ENCODE measurements at places on chromosomes 16 and 17.

DNA sequence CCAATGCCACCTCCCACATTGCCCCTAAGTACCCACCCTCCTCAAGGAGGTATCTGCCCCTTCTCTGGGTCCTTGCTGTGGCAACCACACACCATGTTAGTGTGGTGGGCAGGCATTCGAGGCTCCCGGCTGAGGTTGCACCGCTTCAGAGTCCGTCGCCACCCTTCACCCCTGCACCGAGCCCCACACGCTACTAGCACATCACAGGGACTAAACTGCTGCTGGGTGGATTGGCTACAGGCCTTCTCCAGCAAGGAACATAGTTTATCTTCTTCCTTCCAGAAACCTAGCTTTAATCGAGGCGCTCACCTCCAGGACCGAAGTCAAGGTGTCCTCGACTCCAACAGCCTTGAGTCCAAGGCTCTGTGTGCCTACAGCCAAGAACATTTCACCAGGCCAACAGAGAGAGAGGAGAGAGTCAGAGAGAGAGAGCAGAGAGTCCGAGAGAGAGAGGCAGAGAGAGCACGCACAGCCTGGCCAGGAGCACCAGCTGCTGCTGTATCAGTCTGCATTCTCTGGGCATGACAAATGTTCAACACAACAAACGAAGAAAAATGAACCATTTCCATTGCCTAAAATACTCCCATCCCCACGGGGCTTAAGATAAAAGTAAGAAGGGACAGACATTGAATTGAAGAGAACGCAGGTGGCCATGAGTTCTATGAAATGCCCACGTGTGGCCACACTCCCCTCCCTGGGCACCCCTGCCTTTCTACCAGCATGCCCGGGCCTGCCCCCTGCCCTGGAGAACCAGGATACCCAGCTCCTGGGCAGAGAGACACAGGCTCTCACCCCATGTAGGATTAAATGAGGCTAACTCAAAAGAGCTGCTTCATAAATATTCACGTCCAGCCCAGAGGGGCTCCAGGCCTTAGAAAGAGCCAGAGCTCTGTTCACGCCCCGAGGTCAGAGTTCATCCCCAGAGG lies 94.9 kb downstream of the RBFOX3 start:
- DNase-seq: no peak

DNA sequence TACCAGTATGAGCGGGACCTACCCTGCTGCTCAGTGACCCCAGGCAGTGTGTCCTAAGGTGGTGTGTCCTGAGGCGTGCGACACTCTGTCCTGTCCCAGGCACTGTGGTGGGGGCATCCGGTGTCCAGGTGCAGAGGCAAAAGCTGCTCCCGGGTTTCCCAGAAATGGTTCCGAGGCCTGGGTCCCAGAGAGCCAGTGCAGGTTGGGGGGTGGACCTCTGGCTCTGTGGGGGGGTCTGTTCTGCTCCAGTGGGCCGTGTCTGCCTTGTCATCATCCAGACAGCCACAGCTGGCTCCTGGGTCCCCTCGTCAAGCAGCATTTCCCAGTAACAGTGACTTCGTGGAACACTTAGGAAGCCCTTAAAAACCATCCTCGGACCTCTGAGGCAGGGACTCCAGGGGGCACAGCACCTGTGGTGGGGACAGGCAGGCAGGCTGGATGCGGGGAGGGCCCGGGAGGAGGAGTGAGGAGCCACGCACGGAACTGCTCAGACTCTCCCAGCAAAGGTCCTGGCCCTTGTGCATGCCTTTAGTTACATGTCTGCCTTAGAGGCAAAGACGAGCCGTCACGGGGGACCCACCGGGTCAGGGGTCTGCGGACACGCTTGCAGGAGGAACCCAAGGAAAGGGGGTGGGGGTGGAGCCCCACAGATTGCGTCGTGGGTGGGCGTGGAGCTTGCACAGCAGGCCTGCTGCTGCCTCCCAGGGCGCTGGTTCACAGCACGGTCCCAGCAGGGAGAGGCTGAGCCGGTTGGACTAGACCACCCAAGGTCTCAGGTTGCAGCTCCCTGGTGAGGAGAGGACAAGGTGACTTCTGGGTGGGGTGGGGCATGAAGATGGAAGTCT lies 5.6 kb downstream of the SLC16A3 start:
- DNase-seq: no peak

GRCh38 chr17:66562119-66562518 lies 259.7 kb downstream of the PRKCA start:
- no peak for DNase-seq

GRCh38 chr17:32551186-32551955 lies 64.6 kb downstream of the CDK5R1 start:
- no peak for DNase-seq

- DNase-seq: no peak
Observed at GRCh38 chr16:89422527-89422904, 67.8 kb downstream of the ANKRD11 start.

- DNase-seq: no peak
Observed at GRCh38 chr16:23148166-23148512, 1.1 kb downstream of the USP31 start.

- DNase-seq: no peak
Observed at GRCh38 chr17:4490109-4490591, 8.5 kb upstream of the SPNS2 start.

DNA sequence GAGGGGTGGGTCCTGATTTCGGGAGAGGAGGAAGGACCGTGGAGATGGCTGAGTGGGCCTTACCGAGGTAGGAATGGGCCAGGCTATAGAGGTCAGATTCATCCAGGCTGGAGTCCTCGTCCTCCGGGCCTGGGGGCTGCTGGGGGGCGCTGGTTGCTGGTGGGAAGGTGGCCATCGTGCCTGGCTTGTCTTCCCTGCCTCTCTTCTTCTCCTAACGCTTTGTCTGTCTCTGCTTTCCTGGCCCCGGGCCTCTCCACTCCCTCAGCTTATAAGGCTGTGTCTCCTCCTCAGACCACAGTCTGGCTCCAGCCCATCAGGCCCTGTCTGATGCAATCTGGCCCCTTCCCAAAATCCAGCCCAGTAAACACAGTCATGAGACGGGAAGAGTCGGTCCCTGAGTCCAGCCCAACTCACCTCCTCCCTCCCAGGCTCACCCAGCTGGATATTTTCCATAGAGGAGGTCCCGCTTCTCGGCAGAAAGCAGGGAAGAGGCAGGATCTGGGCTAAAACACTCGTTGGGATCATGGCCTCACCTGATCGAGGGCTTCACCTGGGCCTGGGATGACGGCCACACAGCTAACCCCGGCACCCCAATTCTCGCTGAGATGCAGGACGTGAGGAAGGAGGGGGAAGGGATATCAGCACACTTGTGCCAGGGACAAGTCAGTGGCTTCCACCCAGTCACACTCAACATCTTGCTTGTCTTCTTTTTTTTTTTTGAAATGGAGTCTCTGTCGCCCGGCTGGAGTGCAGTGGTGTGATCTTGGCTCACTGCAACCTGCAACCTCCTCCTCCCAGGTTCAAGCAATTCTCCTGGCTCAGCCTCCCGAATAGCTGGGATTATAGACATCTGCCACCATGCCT lies at the start of gene NUPR1:
Gene NUPR1 (minus strand): TSS at position 242 of the 864 bp plus-strand sequence. CDS start 67 bp downstream, at position 175.
- no peak for DNase-seq

DNA sequence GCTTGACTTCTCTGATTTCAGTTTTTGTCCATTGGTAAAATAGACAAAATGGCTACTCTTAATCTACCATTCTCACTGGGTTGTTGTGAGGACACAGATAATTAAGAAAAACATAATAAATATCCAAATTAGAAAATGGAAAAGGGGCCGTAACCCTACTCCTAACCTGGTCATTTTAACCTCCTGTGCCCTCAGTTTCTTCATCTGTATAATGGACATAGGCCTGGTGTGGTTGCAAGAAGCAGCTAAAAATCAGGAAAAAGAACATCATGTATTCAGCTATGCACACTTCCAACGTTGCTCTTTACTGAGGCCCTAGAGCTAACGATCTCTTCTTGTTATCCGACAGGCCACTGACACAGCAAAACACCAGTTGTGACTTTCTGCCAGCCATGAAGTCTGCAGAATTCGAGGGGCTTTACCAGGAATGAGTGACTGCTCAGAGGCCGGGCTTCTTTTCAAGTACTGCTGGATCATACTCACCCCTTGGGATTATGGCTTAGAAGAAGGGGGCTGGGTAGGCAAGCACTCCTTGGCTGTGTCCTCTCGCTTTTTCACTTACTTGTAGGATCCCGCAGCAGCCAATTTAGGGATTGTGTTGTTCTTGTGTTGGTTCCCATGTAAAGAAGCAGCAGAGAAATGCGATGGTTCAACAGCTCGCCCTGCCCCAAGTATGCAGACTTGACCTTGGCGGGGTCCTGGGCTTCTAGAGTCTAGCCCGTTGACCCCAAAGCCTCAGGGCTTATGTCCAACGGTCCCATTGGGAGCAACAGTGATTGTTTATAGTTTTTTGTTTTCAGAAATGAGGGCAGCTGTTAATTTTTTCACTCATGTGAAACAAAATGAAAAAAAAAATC lies 20.9 kb downstream of the LDAF1 start:
- no peak for DNase-seq

GRCh38 chr17:70767102-70767701 lies 597.9 kb downstream of the KCNJ2 start:
- DNase-seq: no peak

GRCh38 chr16:57115514-57116182 lies 23.3 kb downstream of the CPNE2 start:
- DNase-seq: no peak

DNA sequence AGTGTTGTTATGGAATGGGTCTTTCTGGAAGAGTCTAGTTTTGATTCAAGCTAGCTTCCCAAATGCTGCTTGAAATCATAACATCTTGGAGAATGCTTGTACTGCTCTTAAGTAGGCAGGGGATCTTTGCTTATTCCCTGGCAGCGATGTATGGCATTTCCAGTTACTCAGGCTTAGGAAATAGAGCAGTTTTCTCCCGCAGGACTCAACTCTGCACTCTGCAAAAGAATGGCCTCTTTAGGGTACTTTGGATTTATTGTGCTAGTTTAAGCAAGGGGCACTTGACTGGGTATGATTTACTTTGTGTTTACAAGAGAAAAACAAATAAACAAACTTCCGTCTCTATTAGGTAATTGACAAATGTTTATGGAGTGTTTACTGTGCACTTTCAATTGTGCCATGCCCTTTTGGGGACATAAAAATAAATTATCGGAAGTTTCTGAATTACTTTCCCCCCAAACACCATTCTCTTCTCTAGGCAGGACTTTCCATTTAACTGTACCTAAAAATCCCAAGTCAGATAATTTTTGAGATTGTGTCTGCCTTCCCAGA lies 164.0 kb downstream of the MAP2K6 start:
- DNase-seq: no peak

GRCh38 chr17:28081467-28081866 lies 39.0 kb downstream of the NLK start:
- DNase-seq: no peak

GRCh38 chr17:28958820-28959455 lies 7.6 kb upstream of the PHF12 start:
- no peak for DNase-seq

GRCh38 chr17:53118948-53119347 lies 703.8 kb upstream of the KIF2B start:
- DNase-seq: no peak

DNA sequence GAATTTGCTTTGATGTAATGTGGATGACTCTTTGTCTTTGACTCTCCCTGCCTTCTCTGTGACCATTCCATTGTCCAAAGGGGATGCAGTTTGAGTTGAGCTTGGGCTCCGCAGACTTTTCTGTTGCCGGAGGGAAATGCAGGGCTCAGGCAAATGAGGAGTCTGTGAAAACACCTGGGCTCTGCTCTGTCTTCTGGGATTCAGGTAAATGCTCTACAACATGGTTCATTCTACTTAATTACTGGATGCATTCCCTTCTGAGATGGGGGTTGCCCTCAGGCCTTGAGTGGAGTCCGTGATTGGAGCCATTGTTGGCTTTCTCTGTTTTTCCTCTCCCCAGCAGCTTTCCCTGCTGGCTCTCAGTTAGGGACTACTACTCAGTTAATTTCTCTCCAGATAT lies 26.4 kb upstream of the SPNS2 start:
- no peak for DNase-seq

GRCh38 chr16:49596068-49596467 lies 222.5 kb downstream of the C16orf78 start:
- DNase-seq: no peak

DNA sequence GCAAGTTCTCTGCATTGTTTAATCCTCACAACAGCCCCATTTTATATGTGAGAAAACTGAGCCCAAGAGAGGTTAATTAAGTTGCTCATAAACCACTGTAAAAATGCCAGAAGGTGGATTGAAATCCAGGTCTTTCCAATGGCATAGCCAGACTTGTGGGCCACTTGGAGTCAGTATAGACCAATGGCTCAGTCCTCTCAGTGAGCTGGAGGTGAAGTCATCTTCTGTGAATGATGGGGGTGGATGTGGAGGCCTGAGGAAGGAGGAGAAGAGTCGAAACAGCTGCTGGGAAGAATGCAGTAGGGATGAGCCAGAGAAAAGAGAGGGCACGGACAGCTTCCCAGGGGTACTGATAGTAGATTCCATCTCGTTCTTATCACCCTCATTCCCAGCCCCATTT lies 213.4 kb downstream of the SOX9 start:
- DNase-seq: no peak

DNA sequence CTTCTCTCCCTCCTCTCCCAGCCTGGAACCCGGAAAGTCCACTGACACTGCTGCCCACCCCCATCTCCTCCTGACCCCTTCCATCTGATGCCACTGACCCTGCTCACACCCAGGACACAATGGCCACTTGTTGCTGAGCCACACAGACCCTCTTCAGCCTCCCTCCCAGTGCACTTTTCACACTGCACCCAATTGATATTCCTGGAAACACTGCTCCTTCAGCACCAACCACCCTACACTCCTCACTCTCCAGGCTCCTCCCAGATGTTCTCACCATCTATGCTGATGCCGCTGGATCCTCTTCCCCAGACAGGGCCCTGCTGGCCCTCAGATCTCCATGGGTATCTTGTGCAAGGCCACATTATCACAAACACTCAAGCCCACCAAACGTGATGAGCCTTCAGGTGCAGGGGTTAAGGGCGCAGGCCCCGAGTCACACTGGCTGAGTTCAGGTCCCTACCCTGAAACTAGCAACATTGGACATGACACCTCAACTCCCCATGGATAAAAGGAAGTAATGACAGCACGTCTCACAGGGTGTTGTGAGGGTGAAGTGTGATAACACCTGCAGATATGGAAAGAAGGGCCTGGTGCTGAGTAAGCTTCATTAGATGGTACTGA lies 238.1 kb downstream of the ZNF423 start:
- no peak for DNase-seq

DNA sequence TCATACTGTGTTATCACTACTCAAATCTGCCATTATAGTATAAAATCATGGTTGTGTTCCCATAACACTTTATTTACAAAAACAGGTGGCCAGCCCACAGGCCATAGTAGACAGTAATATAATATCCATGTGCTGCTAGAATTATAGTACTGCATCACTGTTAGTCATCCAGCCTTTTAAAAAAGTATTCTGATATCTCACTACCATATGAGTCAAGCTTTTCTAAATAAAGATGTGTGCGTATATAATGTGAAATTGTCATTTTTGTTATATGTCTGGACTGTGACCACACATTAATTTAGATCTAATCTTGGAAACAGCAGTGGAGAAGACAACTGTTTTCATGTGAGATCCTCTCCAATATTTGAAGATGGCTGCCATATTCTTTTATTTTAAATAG lies 1049.1 kb upstream of the GOT2 start:
- no peak for DNase-seq

DNA sequence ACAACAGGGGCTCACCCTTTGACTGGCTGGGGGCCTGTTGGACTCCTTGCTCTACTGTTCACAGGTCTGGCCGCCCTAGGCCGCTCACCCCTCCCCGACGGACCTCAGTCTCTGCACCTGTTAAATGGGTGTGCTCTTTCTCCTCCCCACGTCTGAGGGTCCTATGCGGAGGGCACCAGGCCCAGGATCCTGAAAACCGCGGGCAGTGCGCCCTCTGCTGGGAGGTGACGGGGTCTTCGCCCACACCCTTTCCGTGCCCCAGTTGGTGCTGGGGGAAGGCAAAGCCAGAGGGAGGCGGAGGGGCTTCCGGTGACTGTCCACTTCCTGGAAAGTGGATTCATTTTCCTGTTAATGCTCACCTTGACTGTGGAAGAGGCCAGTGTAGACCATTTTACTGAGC lies 1010.9 kb downstream of the KCNJ18 start:
- DNase-seq: no peak
